ENCODE measurements at places on chromosomes 3 and 15.

DNA sequence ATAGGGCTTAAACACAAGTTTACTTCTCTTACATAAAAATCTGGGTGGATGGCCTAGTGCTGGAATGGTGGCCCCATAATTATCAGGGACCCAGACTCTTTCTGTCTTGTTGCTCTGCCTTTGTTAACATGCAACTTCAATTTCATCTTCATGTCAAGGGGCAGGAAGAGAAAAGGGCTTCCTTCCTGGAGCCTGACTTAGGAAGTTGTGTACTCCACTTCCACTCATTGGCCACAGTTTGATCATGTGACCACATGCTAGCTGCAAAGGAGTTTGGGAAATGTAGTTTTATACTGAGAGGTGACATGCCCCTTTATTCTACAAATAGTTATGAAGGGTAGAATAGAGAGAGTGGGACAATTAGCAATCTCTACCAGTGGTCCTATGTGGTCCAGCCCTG lies 39.3 kb downstream of the RHCG start:
- DNase-seq: no peak

GRCh38 chr3:171393032-171393744 lies 67.0 kb downstream of the TNIK start:
- no peak for DNase-seq

- peak; percentile 44 for DNase-seq
Observed at GRCh38 chr3:13655061-13655913, 106.4 kb downstream of the FBLN2 start.

GRCh38 chr3:97658668-97659285 lies 105.8 kb upstream of the ARL6 start:
- DNase-seq: no peak

DNA sequence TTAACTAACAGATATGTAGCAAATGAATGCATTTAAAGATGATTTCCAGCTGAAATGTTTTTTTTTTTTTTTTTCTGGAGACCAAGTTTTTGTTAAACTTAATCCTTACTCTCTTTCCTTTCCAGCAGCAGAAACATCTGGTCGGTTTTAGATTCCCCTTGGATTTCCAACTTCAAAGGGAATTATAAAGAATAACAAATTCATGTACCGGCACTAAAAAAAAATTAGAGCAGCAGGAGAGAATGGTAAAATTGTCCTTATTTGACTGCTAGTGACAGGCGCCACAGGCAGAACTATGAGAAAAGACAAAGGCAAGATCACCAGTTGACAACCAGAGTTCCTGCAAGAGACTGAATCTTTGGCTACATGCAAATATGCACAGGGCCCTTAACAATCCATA lies 393.3 kb downstream of the TIGIT start:
- DNase-seq: no peak

DNA sequence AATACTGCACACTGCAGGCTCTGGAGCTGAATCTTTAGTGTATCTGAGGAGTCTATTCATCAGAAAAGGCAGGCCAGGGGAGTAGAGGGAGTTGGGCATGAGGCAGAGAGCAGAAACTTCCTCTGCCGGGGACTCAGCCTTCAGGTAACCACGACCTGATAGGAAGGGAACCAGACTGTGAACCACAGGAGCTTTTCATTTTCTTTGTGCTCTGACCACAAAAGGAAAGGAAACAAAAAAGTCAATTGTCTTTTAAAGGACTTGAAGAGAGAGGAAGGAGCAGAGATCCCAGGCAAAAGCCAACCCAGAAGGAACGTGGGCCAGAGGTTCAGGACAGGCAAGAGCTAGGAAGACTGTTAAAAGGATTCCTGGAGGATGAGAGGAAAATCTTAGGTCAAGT lies 573.3 kb downstream of the EPHB1 start:
- no peak for DNase-seq

DNA sequence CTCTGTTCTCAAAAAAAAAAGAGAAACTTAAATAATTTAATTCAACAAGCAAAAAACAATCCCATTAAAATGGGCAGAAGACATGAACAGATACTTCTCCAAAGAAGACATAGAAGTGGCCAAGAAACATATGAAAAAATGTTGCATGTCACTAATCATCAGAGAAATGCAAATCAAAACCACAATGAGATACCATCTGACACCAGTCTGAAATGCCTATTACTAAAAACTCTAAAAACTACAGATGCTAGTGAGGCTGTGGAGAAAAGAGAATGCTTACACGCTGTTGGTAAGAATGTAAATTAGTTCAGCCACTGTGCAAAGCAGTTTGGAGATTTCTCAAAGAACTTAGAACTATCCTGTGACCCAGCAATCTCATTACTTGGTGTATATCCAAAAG lies 382.9 kb downstream of the OTOL1 start:
- no peak for DNase-seq

- no peak for DNase-seq
Observed at GRCh38 chr3:146493761-146494160, 24.4 kb upstream of the PLSCR2 start.

DNA sequence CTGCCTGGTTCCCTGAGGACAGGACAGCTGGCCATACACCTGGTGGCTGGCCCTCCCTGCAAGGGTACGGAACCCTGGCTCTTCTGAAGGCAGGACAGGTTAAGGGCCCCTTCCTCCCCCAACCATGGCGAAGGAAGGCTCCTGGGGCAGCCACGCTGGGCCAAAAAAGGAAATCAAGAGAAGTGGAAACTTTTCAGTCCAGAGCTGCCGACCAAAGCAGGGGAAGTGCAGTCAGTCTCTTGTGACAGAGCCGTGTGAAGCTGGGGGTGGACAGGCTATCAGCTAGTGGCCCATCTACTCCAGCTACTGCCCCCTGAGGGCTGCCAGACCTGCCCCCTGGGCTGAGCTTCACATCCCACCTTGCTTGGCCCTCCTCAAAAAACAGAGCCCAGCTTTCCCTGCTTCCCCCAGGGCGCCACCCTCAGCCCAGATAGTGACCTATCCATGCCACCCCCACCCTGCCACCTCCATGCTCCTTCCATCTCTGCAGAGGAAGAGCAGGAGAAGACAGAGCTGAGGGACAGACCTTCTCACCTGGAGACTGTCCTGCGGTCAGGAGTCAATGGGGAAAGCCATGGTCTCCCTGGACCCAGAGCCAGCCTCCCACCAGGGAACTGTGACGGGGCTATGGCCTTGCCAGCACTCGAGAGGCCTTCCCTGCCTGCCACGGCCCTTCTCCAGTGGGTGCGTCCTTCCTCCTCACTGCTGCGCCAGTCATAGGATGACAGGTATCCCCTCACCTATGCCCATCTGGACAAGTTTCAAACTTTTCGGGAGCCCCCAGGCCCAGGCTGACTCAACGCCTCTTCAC lies 4.6 kb downstream of the SEMA7A start:
- DNase-seq: no peak

DNA sequence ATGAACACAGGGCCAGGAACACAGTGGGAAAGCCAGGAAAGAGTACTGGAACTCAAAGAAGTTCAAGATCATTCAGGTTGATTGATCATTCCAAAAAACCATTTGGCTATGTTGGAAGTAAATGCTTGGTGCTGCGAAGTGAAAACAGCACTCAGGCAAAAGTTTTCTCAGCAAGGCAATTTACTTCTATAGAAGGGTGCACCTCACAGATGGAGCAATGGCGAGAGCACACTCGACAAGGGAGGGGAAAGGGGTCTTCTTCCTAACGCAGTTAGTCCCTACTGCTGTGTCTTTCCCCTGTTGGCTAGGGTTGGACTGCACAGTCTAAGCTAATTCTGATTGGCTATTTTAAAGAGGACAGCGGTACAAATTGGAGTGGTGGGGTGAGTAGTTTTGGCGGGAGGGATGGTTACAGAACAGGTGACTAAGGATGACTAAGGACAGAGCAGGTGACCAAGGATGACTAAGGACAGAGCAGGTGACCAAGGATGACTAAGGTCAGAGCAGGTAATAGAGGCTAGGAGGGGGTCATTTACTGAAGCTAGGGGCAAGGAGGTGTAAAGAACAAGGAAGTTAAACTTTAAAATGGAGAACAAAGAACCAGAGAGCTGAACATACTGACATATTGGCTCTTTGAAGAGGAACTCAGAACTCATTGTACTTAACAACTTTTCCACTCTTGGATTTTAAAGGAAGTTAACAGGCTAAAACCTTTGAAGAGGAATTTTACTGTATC lies 43.3 kb downstream of the HOMER2 start:
- DNase-seq: no peak

DNA sequence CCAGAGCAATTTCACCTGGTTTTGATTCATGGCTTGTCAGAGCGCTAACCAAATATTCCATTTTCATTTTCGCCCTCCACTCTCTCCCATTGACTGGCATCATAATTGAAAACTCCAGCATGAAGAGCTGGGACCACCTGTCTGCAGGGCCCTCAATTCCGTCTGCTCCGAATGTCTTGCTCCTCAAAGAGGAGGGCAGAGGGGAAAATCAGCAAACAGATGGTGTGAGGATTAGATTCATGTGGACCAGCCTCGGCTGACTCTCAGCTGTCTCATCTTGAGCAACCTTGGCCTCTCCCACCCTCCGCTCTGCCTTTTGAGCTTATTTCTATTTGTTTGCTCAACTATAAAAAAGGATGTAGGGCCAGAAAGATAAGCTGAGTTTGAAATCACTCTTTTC lies 512.2 kb upstream of the PPP2R3A start:
- no peak for DNase-seq

GRCh38 chr3:133573054-133573628 lies 345 bp upstream of the CDV3 start:
- DNase-seq: peak; percentile 100

DNA sequence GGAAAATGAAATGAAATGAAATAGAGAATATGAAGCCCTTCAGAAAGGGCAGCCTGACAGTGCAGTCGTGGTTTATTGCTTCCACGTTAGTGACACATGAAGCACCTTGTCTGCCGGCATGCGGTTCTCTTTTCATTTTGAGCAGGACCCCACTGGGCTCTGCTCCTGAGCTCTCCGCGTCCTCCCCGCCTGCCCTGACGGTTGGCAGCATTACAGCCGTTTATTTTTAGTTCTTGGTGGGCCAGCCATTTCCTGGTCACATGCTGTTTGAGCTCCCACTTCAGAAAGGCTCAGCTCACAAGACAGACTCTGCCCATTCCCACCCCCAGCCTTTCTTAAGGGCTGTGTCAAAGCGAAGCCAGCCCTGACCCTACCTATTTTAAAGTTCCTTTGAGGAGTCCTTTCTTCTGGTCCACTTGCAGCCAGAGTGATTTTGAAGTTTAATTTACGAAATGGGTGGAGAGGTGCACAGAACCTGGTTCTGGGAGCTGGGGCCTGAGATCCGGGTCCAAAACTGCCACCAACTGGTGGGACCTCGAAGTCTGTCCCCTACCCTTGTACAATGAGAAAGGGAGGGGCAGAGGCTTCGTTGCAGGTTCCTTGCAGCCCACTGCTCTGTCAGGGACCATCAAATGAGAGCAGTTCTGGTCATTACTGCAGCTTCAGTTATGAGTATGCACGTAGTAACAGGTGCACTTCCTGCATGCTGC lies 60.1 kb downstream of the MGLL start:
- DNase-seq: no peak

- DNase-seq: no peak
Observed at GRCh38 chr3:138861798-138862197, 27.1 kb upstream of the PIK3CB start.

- peak; percentile 93 for DNase-seq
Observed at GRCh38 chr15:99450896-99451358, 114.9 kb upstream of the MEF2A start.

DNA sequence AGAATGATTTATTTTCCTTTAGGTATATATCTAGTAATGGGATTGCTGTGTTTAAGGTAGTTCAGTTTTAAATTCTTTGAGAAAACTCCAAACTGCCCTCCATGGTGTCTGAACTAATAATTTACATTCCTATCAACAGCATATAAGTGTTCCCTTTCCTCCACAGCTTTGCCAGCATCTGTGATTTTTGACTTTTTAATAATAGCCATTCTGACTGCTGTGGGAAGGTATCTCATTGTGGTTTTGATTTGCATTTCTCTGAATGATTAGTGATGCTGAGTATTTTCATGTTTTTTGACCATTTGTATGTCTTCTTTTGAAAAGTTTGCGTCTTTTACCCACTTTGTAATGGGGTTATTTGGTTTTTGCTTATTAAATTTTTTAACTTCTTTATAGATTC lies 571.6 kb upstream of the CCDC54 start:
- no peak for DNase-seq

GRCh38 chr15:42707068-42707467 lies 29.9 kb downstream of the CDAN1 start:
- DNase-seq: no peak

DNA sequence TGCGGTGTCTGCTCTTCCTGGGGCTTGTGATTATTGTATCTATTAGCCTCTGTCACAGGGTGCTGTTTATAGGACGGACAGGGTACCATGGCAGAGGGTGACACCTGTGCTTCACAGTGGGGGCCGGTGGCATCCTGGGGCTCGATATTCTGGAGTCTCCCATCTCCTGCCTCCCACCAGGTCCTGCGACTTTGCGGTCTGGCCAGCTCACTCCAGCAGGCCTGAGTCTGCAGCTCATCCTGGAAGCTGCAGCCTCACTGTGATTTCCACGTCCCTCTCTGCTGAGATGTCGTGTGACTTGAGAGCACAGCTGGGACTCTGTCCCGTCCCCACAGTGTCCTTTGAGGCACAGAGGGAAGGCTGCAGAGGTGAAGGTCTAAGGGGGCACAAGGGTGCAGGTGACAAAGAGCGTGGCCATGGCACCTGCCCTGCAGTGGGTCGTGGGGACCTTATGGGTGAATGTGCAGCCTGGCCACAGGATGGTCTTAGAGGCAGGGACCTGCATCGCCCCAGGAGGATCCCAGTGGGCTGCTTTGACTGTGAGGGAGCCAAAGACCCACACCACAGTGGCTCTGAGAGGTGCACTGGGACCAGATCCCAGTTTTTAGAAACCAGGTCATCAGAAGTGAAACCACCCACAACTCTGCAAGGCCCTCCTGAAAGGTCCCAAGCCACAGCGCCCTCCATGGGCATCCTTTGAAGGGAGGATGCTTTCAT lies 172.8 kb downstream of the KLF13 start:
- DNase-seq: no peak

DNA sequence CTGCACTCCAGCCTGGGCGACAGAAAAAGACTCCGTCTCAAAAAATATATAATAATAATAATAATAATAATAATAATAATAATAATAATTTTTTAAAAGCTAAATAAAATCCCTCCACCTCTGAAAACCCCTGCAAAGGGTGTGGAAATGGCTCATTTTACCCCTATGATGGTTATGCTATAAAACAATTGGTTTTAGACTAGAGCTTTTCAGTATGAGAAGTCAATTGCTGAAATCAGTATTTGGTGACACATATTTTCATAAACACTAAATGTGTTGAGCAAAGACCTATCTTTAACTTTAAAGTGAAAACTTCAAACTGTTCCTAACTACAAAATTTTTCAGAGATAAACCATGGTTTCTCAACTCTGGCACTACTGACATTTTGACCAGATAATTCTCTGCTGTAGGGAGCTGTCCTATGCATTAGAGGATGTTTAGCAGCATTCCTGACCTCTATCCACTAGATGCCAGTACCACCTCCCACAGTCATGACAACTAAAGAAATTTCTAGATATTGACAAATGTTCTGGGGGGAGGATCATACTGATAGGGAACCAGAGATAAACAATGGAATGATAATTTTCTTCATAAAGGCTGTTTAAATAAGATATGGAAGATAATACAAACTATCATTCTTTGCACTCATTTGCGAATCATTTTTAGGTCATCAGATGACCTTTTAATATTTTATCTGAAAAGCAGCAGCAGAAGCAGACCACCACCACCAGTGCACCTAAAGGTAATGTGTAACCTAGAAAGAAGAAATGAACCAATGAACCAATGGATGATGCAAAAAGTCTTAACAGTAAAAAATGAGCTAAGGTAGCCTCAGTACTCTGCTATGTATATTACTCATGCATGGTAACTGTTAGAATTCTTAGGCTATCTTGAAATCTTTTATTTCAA lies 13.8 kb downstream of the PTPN9 start:
- DNase-seq: no peak
